ENCODE measurements at places on chromosomes 3 and 15.

GRCh38 chr3:181699171-181699903, 12.4 kb upstream of the SOX2 start:
- DNase-seq: no peak

GRCh38 chr3:158763421-158763820, 31.2 kb upstream of the RARRES1 start:
- no peak for DNase-seq

DNA sequence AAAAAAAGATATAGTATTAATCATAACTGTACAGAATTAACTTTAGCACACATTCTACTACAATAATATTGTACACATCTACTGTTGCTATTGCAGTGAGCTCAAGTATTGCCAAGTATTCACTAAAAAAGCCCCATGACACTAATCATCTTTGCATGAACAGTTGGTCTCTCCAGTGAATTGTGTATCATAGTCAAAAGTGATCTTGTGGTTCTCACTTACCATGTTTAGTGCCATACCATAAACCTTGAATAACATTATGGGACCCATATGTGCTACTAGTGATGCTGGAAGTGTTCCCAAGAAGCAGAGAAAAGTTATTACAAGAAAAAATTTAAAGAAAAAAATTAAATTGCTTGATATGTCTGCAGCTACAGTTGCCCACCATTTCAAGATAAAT, 177.1 kb downstream of the PCCB start:
- no peak for DNase-seq

- peak; percentile 57 for DNase-seq
Observed at GRCh38 chr15:28885128-28885629, 595 bp upstream of the APBA2 start.

All from natural killer cell (primary cell).